COR-L47 (cell line): ENCODE measurements at places on chromosomes 12 and 14.
A peak's percentile ranks its signal among the peaks of the same experiment; 100 is the strongest.

- no peak for DNase-seq
Observed at GRCh38 chr14:103916636-103917262, 11.5 kb upstream of the TDRD9 start.

GRCh38 chr12:91326058-91327027 is 143.7 kb upstream of the DCN start:
- peak; percentile 2 for DNase-seq

- no peak for DNase-seq
Observed at GRCh38 chr14:97071177-97071576, 274.0 kb downstream of the VRK1 start.

- no peak for DNase-seq
Observed at GRCh38 chr14:50249136-50249775, 17.9 kb upstream of the SOS2 start.

- DNase-seq, result no peak
Observed at GRCh38 chr12:102680304-102680703, 199.9 kb upstream of the IGF1 start.

DNA sequence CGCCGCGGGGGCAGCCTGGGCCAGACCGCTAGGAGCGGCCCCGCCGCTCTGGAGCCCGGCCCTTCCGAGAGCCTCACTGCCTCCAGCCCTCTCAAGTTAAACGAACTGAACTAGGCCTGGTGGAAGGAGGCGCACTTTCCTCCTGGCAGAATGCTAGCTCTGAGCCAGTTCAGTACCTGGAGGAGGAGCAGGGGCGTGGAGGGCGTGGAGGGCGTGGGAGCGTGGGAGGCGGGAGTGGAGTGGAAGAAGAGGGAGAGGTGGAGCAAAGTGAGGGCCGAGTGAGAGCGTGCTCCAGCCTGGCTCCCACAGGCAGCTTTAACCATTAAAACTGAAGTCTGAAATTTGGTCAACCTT is 5.3 kb downstream of the LTB4R start:
- no peak for DNase-seq

- no peak for DNase-seq
Observed at GRCh38 chr12:131734336-131735152, 23.7 kb downstream of the SFSWAP start.

DNA sequence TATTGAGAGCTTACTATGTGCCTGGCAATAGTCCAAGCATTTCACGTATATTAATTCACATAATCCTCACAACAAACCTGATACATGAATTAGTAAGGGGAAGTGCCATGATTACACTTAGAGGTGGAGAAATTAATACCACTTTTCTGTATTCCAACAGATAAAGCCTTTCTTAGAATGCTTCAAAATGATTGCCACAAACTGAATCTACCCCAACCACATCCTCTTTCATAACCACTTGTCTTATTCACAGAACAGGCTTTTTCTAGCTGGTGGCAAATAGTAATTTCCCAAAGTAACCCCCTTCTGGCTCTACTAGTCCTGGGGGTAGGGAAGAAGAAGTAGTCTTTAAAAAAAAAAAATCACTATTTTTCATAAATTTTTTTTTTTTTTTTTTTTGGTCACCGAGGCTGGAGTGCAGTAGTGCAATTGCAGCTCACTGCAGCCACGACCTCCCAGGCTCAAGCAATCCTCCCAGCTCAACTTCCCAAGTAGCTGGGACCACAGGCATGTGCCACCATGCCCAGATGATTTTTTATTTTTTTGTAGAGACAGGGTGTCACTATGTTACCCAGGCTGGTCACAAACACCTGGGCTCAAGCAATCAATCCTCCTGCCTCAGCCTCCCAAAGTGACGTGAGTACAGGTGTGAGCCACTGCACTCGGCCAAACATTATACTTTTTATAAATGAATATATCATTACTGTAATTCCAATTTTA is 59.0 kb upstream of the ARID2 start:
- no peak for DNase-seq

- DNase-seq, result no peak
Observed at GRCh38 chr14:71541271-71541670, 391.0 kb upstream of the RGS6 start.

- DNase-seq, result peak; percentile 64
Observed at GRCh38 chr14:39023939-39024871, 78.8 kb downstream of the SEC23A start.

GRCh38 chr12:92078167-92079053 is 67.2 kb downstream of the BTG1 start:
- no peak for DNase-seq

DNA sequence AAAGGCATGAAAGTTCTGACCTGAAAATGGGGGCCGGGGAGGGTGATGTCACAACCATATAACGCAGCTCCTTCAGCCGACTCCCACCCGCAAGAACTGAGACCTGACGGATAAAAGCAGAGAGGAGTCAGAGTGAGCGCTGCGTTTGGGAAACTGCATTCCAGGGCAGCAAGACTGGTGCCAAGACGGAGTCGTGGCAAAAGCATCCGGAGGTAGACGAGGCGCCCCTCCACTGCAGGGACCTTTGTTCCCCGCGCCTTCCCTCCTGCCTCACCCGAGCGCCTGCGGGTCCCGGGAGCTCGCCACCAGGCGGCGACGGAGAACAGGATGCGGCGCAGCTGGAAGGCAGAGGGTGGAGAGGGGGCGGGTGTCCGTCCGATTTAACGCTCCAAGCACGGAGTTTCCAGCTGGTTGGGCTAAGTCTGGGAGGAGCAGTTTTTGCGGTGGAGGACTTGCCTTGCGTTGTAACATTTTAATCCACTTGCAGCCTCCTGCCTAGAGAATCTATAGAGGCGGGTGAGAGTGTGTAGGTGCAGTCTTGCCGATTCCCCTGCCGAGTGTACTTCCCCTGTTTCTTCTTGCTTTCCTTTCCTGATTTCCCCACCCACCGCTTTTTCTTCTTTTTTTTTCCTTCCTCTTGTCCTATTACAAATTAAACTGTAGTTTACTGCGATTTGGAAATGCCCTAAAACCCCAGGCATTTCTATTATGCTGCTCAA is 1.2 kb upstream of the CPNE8 start:
- no peak for DNase-seq

DNA sequence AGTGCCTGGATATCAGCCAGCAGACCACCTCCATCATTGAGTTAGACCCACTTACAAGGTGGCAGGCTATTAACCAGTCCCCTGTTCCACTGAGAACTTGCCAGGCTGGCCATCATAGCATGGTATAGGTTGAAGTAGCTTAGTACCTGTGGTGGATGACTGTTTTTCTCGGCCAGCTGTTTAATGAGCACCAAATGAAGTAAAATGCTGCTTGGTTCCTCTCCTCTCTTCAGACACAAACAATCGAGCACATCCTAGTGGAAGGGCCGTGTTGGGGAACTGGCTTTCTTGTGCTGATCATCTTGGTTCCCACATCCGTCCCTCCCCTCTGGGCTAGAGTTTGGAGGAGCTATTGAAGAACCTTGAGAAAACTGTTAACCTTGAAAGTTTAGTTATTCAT is 486.2 kb downstream of the RAD51B start:
- DNase-seq, result no peak

DNA sequence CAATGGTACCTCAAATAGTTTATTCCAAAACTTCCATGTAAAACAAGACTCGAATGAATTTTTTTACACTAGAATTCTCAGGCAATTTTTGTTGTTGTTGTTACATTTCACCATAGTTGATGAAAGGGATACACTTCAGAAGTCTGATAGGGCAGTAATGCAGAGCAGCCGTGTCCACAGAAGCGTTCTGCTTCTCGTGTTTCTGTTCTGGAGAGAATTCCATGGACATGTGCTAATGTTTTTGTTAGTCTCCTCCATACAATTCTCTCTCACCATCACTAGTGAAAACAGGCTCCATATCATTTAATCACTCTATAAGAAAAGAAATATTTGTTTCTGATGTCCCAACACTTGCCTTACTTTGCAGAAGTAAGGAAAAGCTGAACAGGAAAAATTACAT is 606.1 kb downstream of the SLC16A7 start:
- DNase-seq, result no peak

GRCh38 chr12:44101475-44101874 is 265.6 kb downstream of the TMEM117 start:
- DNase-seq, result no peak

DNA sequence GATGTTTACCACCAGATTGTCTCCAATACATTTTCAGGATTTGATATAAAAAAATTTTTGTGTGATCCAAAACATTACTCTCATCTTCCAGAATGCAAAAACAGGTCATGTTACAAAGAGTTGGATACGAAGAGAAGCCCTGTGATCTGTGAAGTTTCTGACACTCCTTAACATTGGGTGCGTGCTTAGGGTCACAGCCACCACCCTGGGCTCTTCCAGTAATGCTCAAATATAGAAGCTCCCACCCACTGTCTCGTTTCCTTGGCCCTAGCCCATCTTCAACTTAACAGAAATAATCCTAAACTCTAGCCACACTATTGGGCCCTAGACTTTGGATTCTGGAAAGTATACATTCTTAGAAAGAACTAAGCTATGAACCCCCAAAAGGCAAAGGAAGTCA is 32.9 kb upstream of the HSP90B1 start:
- DNase-seq, result no peak

GRCh38 chr12:5442251-5443006 is 10.5 kb downstream of the NTF3 start:
- no peak for DNase-seq

DNA sequence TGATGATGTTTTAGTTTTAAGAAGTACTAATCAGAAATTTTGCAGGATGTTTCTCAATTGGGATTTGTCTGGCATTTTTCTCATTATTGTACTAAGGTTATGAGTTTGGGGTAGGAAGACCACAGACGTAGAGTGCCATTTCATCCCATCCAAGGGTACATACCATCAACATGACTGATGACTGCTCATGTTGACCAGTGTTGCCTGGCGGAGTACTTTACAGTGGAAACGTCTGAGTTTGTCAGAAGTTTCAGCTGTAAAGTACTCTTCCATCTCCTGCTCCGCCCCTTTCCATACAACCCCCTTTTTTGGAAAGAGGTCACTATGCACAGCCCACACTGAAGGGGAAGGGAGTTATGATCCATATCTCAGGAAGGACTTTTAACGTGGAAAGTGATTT is 74.2 kb downstream of the RCOR1 start:
- DNase-seq, result no peak

GRCh38 chr12:94099632-94100031 is 48.7 kb upstream of the PLXNC1 start:
- DNase-seq, result no peak

- DNase-seq, result no peak
Observed at GRCh38 chr14:55711175-55711811, 131.3 kb downstream of the KTN1 start.

DNA sequence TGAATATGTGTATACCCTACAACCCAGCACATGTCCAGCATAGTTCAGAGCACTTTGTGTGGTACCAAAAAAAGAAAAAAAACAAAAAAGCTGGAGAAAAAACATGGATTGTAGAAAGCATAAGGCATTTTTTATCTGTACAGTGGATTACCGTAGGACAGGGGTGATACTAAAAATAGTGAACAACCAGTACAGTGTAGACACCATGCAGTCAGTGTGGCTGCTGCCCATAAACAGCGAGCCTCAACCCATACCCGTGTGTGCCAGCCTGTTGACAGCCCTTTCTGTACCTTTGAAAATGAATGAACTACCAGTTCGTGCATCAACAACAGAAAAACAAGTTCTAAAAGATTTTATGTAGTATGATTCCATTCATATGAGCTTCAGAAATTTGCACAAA is 25.1 kb downstream of the RASSF8 start:
- DNase-seq, result no peak

- no peak for DNase-seq
Observed at GRCh38 chr12:47885012-47885501, 19.7 kb downstream of the VDR start.

GRCh38 chr12:78645956-78646355 is 218.6 kb upstream of the SYT1 start:
- DNase-seq, result no peak

DNA sequence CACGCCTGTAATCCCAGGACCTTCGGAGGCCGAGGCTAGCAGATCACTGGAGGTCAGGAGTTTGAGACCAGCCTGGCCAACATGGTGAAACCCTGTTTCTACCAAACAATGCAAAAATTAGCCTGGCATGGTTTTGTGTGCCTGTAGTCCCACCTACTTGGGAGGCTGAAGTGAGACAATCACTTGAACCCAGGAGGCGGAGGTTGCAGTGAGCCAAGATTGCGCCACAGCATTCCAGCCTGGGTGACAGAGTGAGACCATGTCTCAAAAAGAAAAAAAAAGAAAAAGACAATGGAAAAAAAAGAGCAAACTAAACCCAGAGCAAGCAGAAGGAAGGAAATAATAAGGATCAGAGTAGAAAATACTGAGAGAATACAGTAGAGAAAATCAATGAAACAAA is 5.4 kb downstream of the CHURC1 start:
- no peak for DNase-seq

GRCh38 chr12:75809746-75810145 is 221.8 kb downstream of the PHLDA1 start:
- no peak for DNase-seq

DNA sequence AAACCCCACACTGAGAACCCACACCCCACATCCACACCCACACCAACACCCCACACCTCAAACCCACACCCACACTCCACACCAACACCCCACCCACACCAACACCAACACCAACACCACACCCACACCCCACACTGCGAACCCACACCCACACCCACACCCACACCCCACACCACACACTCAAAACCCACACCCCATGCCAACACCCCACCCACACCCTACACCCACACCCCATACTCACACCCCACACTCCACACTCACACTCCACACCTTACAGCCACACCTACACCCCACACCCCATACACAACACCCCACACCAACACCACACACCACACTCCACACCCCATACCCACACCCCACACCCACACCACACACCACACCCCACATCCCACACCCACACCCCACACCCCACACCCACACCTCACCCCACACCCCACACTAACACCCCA is 38.0 kb downstream of the TMEM120B start:
- no peak for DNase-seq

GRCh38 chr14:76484355-76484754 is 108.4 kb downstream of the ESRRB start:
- DNase-seq, result no peak

GRCh38 chr14:76228138-76228537 is 76.4 kb downstream of the GPATCH2L start:
- DNase-seq, result no peak

GRCh38 chr12:76909290-76909689 is 30.5 kb upstream of the CSRP2 start:
- DNase-seq, result no peak

- no peak for DNase-seq
Observed at GRCh38 chr14:100566119-100566518, 21.1 kb downstream of the BEGAIN start.

DNA sequence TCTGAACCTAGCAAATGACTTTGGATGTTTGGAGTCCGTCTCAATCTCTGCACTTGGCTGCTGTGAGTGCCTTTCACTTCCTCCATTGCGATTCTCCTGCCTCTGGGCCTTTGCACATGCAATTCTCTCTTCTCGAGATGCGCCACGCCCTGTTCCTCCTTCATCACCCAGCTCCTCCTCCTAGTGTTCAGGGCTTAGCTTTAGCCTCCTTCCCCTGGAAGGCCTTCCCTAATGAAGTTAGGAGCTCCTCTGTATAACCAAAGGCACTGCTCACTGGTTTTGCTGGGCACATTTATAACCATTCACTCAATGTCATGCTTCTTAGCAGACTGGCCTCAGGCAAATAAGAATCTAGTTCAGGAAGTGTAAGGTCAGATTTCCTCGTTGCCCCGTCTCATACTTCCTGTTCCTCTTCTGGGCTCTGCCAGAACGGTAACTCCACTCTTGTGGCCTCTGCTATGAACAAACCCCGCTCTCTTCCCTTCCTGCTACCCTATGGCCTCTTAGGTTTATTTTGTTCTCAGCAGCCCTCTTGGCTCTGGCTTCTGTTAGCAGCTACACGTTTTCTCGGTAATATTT is 171.4 kb downstream of the CRADD start:
- DNase-seq, result no peak

GRCh38 chr12:49583366-49584094 is 15.6 kb upstream of the MCRS1 start:
- DNase-seq, result no peak
